ENCODE measurements at places on chromosomes 6 and 20.

GRCh38 chr6:30238178-30238795 is 25.1 kb upstream of the TRIM26 start:
- no peak for DNase-seq

- peak; percentile 38 for DNase-seq
Measured at GRCh38 chr20:45629496-45630100, at the start of gene WFDC10A. Gene WFDC10A, plus strand, starts transcription at chr20:45629739. Its CDS starts 75 bp downstream, at chr20:45629814.

GRCh38 chr6:106659859-106660258 is 30.5 kb downstream of the QRSL1 start:
- no peak for DNase-seq

DNA sequence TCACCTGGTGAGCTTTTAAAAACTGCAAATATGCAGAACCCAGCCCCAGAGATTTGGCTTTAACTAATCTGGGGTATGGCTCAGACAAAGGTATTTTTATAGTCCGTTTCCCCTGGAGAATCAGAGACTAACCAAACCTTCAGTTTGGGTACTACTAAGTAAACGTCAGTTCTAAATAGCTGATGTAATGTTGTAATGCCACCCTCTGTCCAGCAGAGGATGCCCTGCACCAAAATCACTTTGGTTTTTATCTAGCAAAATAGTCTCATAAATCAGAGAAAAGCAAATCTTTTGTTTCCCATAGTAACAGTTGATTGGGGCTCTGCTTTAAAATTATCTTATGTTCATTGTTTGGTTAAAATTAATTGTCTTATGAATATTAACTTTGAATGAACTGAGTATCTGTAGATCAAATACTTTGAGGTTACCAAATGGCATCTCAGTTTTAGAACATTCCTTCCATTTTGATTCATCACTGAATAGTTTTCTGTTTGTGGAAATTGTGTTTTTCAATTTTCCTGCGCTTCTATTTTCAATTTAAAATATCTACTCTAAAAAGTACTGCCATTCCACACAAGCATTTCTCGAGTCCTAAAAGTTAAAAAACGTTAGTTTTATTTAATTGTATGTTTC is 278.3 kb upstream of the PLCB4 start:
- DNase-seq, result no peak

- no peak for DNase-seq
Measured at GRCh38 chr20:32562495-32562911, 22.6 kb downstream of the NOL4L start.

- no peak for DNase-seq
Measured at GRCh38 chr6:110635096-110635495, 158.7 kb upstream of the SLC22A16 start.

DNA sequence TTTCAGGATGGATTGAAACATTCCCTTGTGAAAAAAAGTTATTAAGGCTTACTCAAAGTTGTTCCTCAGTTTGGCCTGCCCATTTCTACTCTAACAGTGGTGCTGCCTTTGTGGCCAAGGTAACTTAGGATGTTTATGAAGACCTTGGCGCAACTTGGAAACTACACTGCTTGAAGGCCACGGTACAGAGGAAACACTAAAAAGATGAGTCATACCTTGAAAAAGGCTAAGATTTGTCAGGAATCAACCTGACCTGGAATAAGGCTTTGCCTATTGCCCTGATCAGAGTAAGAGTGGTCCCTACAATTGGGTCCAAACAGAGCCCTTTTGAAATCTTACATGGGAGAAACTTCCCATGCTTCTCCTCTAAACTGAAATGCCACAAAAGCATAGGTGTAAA is 119.9 kb upstream of the MOCS1 start:
- no peak for DNase-seq

GRCh38 chr6:98516206-98516605 is 318.2 kb upstream of the POU3F2 start:
- no peak for DNase-seq

- DNase-seq, result no peak
Measured at GRCh38 chr6:15320693-15321092, 74.8 kb downstream of the JARID2 start.

DNA sequence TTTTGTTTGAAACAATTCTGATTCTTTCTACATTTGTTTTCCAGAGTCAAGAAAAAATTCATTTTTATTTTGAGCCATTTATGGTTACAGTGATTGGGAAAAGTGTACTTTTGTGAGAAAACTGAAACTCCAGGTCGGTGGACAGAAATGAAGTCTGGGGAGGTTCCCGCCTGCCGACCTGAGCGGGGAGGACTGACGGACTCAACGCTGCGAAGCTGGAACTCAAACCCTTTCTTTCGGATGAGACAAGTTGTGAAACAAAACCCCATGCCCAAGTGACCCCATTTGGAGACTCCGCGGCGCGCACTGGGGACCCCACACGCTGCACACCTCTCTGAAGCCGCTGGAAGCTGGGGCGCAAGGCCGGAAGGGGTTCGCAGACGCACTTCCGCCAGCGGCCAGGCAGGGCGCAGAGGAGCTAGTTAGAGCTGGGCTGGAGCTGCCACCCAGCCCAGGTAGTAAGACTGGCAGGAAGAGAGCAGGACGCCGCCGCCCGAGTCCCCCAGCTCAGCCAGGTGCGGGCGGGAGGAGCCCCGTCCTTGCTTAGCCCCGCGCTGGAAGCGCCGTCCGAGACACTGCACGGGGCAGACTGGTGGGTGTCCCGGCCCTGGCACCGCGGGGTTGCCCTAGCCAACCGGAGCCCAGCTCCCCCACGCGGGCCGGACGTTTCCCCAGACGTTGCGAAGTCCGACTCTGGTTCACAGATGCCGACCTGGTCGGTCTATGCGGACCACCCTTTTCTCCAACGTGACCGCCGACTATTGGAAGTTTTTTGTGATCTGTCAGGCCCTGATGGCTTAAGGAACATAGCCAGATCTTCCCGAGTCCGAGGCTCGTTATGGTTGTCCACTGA is 19.8 kb upstream of the ZSCAN16 start:
- DNase-seq, result peak; percentile 30

DNA sequence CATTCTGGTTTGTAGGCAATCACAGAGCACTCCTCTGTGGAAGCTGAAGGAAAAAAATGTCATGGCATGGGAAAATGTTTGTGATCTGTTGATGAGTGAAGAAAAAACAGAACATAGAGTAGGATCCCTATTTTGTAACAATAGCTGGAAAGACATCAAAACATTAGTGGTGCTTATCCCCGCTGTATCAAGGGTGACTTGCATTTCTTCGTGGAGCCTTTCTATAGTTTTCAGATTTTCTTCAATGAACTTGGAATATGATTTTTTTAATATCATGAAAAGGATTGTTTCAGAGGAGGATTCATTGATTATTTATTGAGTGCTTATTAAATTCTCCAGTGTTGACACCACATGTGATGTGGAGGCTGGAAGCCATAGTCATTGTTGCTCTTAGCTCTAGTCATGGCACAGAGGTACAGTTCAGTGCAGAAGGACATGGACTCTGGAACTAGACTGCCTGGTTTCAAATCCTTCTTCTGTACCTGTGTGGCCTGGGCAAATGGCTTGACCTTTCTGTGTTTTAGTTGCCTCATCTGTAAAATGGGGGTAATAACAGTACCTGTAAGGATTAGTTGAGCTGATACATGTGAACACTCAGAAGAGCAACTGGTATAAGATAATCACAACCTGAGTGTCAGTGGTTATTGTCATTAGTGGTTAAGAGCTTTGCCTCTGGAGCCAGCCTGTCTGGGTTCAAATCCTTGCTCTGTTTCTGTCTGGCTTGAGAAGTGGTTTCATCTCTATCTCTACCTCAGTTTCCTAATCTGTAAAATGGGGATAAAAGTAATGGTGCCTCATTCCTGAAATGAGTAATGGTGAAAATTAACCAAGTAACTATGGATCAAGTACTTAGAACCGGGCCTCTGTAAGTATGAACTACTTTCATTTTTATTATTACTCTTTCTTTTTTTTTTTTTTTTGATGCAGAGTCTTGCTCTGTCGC is 14.7 kb upstream of the CDKN1A start:
- no peak for DNase-seq

GRCh38 chr6:68533339-68533795 is 101.7 kb upstream of the ADGRB3 start:
- DNase-seq, result no peak

- no peak for DNase-seq
Measured at GRCh38 chr6:125431971-125432370, 130.2 kb upstream of the HDDC2 start.

- DNase-seq, result no peak
Measured at GRCh38 chr6:162242915-162243314, 484.7 kb downstream of the PRKN start.

GRCh38 chr6:1622220-1622850 is 12.6 kb downstream of the FOXC1 start:
- DNase-seq, result no peak

- DNase-seq, result no peak
Measured at GRCh38 chr6:41036186-41036585, 2.8 kb downstream of the UNC5CL start.

DNA sequence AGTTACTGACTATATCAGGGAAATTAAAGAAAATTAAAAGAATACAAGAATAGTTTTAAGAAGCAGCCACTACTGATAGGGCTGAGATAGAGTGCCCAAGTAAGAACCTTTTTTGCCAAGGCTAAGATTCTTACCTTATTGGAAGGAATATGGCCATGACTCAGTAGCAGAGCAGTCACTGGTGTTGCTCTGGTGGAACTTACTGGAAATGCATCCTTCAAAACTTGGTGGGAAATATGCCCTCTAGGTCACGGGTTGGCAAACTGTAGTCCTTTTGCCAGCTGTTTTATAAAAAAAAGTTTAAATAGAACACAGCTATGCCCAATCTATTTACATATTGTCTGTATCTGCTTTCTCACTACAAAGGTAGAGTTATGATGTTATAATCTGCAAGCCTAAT is 6.0 kb downstream of the HSF2 start:
- no peak for DNase-seq

DNA sequence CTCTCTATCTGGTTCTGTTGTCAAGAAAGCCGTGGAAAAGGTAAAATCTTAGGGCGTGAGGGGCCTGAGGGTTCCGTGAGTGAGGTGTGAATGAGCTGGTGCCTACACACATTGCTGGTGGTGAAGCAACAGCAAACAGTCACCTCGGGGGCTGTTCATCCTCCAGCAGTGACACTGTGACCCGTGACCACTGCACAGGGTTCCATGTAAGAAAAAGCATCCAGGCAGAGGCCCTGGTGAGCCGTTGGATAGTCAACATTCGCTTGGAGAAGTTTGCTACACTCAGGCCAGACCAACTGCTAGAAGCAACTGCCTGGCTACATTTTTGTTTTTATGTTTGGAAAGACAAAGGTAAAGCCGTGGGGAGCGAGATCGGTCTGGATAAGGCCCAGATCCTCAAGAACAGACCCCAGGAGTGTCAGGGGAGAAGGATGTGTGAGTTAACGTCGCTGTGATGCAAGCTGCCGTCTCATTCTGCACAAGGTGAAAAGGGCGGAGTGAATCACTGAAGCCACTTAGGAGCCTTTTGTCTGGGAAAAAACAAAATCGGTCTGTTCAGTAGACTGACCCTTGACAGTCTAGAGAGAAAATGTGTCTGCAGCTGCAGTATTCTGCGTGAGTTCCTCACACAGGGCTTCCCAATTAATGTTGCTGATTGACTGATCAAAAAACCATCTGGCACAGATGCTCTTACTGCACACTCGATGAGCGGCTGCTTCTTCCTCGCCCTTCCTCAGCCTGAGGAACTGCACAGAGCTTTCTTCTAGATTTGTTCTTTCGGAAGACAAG is 404.0 kb downstream of the SMOC2 start:
- no peak for DNase-seq

GRCh38 chr6:134634466-134634865 is 315.4 kb downstream of the ALDH8A1 start:
- DNase-seq, result no peak

GRCh38 chr6:34914358-34914757 is 25.3 kb downstream of the ANKS1A start:
- DNase-seq, result no peak

DNA sequence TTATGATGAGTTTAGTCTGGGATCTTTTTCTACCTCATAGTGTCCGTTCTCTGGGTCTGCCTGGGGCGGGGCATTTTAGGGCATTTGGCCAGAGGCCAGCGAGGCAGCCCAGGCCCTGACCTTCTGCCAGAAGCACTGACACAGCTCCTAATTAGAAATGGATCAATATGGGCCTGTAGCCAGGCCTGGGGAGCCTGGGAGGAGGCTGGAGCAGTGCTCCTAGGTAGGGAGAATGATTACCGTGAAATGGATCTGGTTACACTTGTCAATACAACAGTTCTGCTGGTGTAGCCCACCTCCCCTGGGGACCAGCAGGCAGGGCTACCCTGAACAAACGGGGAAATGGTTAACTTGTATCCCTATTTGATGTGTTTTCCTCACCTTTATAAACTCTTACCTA is 23.0 kb downstream of the RALY start:
- DNase-seq, result no peak

GRCh38 chr6:125346201-125346925 is 44.6 kb upstream of the HDDC2 start:
- DNase-seq, result no peak

GRCh38 chr6:21836277-21836676 is 242.7 kb downstream of the SOX4 start:
- DNase-seq, result no peak

DNA sequence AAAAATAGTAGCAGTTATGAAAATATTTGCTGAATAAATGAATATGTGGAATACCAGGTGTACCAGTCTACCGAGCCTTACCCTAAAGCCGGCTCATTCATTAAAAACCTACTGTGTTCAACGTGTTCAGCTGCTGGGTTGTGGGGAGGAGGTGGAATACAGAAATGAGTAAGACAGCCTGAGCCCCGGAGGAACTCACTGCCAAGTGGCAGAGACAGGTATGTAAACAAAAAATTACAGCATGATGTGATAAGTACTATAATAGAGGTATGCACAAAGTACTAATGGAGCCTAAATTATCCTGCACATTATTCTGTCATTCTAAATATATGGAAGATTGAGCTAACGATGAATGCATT is 6.8 kb upstream of the ADTRP start:
- peak; percentile 86 for DNase-seq

DNA sequence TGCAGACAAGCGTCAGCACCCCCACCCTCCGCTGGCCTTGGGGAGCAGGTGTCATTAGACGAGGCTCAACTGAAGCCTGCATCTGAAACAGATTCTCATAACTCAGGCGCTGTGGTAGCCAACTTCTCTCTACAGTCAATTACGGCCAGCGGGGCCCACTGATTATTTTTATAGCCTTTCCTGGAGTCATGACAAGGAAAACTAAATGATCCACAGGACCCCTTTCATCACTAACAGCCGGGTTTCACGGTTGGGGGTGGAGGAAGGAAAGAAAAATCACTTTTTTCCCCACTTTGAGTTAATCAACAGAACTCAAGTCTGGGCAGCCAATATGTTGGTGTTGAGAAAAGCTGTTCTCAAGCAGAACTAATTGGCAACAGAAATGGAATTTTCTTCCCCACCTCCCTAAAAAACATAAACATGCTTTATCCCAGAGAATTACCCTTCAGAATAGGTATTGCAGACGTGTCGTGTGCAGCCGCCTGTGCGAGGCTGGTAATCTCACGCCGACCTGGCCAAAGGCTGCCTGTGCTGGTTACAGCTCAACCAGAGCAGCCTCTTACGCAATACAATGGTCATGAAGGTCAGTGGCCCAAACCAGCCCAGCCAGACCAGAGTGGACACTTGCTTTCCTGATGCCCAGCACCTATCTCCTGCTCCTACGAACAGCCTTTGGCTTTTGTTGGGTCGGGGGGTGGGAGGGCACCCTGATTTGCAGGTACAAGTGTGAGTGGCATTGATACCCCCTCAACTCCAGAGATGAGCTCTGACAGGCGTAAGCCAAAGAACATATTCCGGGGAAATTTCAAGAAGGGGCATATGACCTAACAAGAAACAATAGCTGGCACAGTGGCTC is 11.0 kb downstream of the RIPOR3 start:
- no peak for DNase-seq

GRCh38 chr6:134593887-134594286 is 276.0 kb upstream of the SGK1 start:
- DNase-seq, result no peak
